ENCODE measurements at places on chromosomes 12 and 14.
A peak's percentile ranks its signal among the peaks of the same experiment; 100 is the strongest.

GRCh38 chr14:55253276-55253675 is 17.9 kb upstream of the FBXO34 start:
- peak; percentile 22 for DNase-seq

GRCh38 chr12:104748790-104749189 is 209.3 kb downstream of the SLC41A2 start:
- DNase-seq: peak; percentile 72

- no peak for DNase-seq
Measured at GRCh38 chr14:39369029-39369428, 63.2 kb downstream of the FBXO33 start.

DNA sequence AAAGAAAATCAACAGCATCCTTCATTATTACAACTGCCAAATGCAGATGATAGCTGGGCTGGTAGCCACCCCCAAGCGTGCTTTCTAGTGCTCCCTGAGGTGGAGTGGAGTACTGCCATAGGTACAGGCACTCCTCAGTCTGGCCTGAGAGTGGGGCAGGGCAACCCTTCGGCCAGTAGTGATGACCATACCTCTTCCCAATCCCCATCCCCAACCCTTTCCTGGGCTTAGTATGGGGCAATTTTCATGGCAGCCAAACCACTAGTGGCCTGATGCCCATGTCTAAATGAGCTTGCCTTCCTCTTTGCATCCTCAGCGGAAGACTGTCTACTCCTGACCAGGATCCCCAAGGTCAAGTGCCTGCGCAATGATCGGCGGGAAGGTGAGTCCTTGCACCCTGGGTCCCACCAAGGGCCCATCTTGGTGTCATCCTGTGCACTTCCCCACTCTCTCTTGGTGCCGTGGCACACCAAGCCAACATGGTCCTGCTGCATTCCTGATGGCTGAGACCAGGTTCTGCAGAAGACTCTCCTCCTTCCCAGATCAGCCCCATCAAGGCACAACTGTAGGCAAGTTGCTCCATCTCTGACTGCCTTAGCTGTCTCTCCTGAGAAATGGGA is 65.8 kb downstream of the GALNT16 start:
- no peak for DNase-seq

DNA sequence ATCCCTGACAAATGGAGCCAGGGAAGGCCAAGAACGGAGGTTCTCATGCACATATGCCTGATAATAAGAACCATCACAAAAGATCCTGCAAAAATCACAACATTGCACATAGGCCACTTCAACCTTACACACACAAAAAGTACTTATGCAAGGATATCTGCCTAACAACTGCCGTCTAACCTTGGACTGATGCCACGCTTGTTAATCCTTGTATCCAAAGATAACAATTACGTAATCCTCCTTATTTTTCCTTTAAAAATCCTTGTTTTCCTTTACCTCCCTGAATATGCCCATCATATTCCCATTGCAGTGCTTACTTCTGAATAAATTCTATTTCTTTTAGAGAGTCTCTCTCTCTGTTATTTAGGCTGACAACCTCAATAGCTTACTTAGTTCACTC is 59.5 kb downstream of the TMEM116 start:
- no peak for DNase-seq

GRCh38 chr14:93765155-93765554 is 23.1 kb downstream of the PRIMA1 start:
- no peak for DNase-seq

All from vagina (tissue), 2 donors.